GOT3 (cell line): ENCODE measurements at places on chromosomes 4 and X.

GRCh38 chr4:83212041-83212851, 72.4 kb downstream of the COQ2 start:
- no peak for DNase-seq

DNA sequence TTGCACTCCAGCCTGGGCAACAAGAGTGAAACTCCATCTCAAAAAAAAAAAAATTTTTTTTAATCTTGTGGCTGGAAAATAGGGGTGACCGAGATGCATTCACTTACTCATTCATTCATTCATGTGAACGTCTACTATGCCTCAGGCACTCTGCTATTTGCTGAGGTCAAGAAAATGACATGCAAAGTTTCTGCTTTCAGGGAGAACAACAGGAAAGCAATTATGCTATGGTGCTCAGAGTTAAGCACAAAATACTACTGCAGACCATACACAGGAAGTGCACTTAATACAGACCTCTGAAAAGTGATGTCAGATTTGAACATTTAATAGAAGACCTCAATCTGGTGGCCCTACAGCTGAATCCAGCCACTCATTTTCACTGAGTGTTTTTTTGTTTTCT, 59.6 kb upstream of the DUSP21 start:
- no peak for DNase-seq

DNA sequence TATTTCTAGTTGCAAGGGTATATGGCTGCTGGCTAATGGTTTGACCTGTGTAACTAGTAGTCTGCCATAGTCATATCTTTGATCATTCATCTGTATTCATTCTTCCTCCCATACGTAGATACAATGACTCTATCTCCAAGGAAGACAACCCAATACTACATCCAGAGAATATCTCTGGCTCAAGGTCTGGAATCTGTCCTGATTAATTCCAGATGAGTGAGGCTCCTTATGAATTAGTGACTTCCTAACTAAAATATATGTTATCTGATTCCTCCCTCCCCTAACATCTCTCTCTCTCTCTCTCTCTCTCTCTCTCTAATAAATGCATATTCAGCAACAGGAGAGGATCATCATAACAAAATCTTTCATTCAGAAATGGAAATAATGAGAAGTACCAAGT, 641.5 kb downstream of the FAT4 start:
- no peak for DNase-seq

DNA sequence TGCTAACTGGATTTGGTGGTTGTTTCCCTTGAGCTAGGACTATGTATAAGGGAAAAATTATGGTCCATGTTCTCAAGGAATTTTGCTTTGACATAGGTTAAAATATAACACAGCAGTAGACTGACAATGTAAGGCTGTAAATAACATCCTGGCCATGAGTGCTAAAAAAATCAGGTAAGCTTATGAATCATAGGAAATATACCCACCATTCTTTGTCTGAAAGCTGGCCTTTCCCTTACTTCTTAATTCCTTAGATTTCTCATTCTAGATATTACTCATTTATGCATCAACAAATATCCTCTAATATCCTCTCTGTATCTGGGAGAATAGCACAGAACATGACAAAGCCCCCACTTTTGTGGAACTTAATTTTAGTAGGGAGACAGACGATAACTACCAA, 6.8 kb upstream of the CHRNA9 start:
- no peak for DNase-seq

GRCh38 chr4:18938343-18939099, 917.0 kb upstream of the LCORL start:
- no peak for DNase-seq

GRCh38 chr4:47713129-47713834, 124.6 kb downstream of the CORIN start:
- no peak for DNase-seq

- no peak for DNase-seq
Measured at GRCh38 chrX:137982472-137983172, 416.7 kb downstream of the ZIC3 start.

DNA sequence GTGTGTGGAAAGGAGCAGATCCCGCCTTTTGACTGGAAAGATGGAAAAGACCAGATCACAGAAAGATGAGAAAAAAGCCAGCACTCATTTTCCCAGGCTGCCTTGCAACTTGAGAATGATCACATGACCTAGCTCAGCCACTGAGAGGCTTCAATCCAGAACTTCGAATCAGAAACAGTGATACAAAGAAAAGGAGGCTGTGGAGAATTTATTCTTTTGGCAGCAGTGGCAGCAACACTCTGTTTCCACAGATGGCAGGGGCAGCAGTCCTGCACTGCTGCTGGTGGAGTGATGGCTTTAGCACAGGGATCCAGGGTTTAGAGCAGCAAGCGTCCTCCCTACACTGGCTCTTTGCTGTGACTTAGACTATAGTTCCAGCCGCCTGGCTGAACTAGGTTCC, 77.8 kb upstream of the SH3RF1 start:
- no peak for DNase-seq

GRCh38 chr4:164023214-164023613, 528.7 kb downstream of the TMA16 start:
- no peak for DNase-seq

DNA sequence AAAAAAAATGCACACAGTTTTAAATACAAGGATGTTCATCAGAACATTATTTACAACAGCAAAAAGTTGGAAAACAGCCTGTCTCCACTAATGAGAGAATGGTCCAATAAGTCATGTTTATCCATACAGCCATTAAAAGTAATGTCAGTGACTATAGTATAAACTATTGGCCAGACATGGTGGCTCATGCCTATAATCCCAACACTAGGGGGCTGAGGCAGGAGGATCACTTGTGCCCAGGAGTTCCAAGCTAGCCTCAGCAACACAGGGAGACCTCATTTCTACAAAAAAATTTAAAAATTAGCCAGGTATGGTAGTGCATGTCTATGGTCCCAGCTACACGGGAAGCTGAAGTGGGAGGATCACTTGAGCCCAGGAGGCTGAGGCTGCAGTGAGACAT, 48.1 kb upstream of the IL13RA1 start:
- DNase-seq = no peak

GRCh38 chr4:156378033-156378665, 424.5 kb upstream of the CTSO start:
- no peak for DNase-seq

DNA sequence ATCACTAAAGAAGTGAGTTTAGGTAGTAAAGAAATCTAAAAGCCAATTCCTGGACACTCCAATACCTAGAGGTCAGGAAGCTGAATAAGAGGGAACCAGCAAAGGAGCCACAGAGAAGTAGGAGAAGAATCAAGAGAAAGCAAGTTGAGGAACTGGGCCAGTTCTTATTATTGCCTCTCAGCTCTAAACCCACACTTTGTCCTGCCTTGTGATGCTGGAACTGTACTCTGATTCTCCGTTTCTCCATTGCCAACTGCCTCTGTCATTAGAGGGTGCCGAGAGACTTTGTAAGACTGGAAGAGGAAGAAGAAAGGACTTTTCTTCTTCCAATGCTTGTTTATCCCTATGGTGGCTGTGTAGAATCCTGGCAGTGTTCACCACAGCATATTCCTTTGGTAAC, 38.6 kb downstream of the NSUN7 start:
- no peak for DNase-seq

DNA sequence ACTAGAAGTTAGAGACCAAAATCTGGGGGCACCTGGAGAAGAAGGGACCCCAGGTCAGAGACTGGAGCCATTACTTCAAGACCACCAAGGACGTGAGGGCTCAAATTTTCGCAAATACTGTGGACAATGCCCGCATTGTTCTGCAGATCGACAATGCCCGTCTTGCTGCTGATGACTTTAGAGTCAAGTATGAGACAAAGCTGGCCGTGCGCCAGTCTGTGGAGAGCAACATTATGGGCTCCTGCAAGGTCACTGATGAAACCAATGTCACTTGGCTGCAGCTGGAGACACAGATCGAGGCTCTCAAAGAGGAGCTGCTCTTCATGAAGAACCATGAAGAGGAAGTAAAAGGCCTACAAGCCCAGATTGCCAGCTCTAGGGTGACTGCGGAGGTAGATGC, 101.2 kb downstream of the NCAPG start:
- DNase-seq = no peak

DNA sequence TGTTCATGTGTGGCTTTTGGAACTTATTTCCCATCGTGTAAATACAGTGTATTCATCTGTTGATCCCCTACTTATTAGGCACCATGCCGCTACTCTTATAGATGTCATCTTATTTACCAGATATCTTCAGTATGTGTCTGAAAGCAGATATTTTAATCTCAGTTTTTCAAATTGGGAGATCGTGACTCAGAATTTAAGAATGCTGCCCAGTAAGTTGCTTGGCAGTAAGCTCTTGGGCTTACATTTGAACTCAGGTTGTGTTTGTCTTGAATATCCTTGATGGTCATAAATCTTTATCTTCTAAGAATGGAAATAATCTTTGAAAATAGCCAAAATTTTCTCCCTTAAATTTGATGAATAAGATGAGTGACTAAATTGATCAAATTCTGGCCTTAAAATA, 45.9 kb upstream of the RPA4 start:
- no peak for DNase-seq

- DNase-seq = no peak
Measured at GRCh38 chr4:177546745-177547144, 104.5 kb upstream of the AGA start.

GRCh38 chr4:121011780-121012340, 60.5 kb downstream of the NDNF start:
- no peak for DNase-seq

DNA sequence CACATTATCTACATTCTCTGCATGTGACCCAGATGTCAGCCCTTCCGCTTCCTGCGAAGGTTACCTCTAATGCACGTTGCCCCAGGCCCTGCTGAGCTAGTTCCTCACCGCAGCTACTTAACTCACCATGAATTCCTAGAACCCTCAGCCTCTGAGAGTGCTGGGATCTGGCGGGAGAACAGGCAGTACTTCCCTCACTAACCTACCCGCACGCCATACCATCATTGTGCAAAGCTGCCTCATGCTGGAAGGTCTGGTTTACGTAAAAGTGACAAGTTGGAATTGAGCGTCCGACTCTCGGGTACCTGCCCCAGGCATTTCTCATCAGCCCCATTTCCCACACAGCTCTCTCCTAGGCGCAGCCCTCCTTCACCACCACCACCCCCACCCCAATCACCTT, 6.3 kb downstream of the SLC25A4 start:
- no peak for DNase-seq

GRCh38 chr4:84496706-84497503, 2.2 kb downstream of the NKX6-1 start:
- no peak for DNase-seq

DNA sequence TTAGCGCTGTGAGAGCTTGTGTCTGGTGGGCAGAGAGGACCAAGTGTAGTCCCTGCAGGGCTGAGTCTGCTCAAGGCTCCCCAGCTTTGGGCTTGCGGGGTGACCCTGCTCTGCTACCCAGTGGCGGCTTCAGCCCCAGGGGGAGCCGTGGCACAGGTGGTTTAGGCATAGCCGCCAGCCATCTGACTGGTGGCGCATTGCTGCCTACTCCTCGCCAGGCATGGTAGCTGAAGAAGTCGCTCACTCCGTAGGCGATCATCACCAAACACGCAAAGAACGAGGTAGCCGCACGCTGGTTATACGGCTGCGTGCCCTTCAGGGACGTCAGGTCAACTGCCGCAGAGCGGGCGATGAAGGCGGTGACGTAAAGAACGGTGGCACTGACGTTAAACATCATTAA, 180.7 kb upstream of the DIPK2B start:
- DNase-seq = no peak

- DNase-seq = no peak
Measured at GRCh38 chr4:55242506-55242905, 103.5 kb upstream of the SRD5A3 start.

DNA sequence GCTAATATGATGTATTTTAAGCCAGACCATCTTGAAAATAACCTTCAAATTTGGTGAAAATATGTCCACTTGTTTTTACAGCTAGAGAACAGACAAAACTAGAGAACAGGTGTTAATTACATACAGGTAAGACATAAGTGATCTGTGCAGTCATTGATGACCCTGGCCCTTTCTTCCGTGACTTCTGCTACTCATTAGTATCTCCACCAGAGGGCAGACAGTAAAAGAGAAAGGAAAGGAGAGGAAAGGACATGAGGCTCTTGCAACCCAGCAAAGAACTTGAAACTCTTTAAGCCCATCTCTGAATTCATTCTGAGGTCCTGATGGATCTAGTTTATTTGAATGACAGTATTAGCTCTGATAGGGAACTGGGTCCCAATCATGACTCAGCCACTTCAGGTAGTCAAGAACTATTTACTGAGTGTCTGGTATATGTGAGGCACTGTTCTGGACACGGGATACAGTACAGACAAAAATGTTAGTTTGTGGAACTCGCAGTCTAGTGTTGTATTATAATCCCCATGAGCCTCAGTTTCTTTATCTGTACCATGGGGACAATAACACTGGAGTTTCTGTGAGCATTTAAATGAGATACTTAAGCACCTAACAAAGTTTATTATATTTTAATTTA, 121.0 kb upstream of the TEX13D start:
- no peak for DNase-seq

DNA sequence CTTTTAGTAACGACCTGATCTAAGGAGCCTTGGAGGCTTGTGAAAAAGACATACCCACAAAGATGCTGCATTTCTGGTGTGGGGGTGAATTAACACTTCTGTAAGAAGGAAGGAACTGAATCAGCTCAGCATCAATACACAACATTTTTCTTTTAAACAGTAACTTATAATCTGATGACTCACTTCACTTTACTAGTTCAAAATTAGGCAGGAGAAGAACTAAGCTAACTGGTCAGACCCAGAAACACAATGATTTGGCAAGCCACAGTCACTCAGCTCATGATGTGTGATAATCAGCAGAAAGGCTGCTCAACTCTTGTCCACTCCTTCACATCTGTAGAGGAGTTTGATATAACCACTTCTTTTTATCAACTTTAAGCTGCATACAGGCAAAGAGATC, 4.6 kb downstream of the MMAA start:
- no peak for DNase-seq

GRCh38 chr4:25155947-25156346, 4.3 kb downstream of the SEPSECS start:
- DNase-seq = no peak

DNA sequence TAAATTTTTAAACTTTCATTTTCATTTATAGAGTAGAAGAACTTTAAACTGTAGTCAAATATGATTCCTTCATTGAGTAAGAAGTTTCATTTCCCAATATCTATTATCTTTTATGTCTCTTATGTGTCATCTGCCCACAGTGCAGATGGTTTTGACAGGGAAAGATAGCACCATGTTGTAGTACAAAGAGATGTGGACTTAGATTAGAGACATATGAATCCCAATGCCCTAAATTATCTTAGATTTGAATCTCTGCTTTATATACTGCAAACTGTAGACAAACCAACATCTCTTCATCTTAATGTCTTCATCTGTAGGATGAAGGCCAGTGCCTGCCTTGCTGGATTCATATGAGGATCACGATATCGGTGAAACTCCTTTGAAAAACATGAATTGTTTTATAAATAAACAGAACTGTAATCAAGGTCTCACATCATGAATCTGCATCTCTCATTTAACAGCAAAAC, 217.5 kb downstream of the BANK1 start:
- DNase-seq = no peak

GRCh38 chrX:989959-990510, 222.4 kb downstream of the CRLF2 start:
- peak; percentile 72 for DNase-seq
